ENCODE measurements at places on chromosomes 16 and 17.
A peak's percentile ranks its signal among the peaks of the same experiment; 100 is the strongest.

GRCh38 chr16:56864960-56865359, at the start of gene SLC12A3:
SLC12A3 (plus strand) TSS chr16:56865207; CDS start chr16:56865236, 29 bp downstream.
- no peak for DNase-seq

- DNase-seq: no peak
Measured at GRCh38 chr17:2175294-2175628, 120.4 kb downstream of the HIC1 start.

- no peak for DNase-seq
Measured at GRCh38 chr17:27912964-27913363, 19.8 kb upstream of the LYRM9 start.

GRCh38 chr17:1989135-1989534, 36.0 kb downstream of the RTN4RL1 start:
- DNase-seq: no peak

GRCh38 chr17:38882870-38883269, 13.0 kb downstream of the LASP1 start:
- DNase-seq: no peak

DNA sequence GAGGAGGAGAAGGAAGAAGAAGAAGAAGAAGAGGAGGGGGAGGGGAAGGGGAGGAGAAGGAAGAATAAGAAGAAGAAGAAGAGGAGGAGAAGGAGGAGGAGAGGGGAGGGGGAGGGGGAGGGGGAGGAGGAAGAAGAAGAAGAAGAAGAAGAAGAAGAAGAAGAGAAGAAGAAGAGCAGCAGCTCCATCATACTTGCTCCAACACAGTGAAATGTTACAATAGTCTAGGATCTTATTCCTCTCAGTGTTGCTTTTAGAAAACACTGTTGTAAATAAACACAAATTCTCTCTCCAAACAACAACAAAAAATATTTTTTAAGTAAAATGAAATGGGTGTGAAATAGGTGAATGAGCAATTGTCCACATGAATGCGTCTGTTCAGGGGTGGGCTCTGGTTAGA, 126.6 kb upstream of the KCNJ16 start:
- DNase-seq: no peak

GRCh38 chr17:57125406-57125805, 40.4 kb downstream of the AKAP1 start:
- DNase-seq: no peak

- no peak for DNase-seq
Measured at GRCh38 chr16:79469999-79470398, 130.5 kb downstream of the MAF start.

DNA sequence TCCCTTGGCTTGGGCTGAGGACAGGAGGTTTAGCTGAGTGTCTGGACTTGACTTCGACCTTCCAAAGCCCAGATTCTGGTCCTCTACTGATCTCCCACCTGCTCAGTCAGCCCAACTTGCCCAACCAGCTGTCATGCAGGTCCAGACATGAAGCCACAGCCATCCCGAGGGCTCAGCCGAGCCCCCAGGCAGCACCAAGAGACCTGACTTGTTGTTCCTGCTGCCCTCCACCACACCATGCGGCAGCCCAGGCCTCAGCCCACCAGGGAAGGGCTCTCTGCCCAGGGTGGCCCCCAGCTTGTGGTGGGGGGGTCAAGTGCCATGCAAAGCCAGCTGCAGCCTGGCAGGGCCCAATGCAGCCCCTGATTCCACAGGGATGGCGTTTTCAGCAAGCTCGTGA, 17.2 kb upstream of the CACNG4 start:
- no peak for DNase-seq

DNA sequence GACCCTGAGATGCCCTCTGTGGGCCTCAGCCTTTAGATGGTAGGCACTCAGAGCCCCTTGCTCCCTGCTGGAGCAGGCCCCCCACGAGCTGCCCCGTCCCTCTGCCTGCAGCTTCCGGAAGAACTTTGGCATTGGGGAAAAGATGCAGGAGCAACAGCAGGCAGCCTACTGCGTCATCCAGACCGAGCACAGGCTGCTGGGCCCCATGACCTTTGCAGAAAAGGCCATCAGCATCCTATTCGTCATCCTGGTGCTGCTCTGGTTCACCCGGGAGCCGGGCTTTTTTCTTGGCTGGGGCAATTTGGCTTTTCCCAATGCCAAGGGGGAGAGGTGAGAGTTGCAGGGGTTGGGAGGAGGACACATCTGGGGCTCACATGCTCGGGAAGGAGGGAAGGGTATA, 12.7 kb upstream of the FOXN1 start:
- DNase-seq: no peak

DNA sequence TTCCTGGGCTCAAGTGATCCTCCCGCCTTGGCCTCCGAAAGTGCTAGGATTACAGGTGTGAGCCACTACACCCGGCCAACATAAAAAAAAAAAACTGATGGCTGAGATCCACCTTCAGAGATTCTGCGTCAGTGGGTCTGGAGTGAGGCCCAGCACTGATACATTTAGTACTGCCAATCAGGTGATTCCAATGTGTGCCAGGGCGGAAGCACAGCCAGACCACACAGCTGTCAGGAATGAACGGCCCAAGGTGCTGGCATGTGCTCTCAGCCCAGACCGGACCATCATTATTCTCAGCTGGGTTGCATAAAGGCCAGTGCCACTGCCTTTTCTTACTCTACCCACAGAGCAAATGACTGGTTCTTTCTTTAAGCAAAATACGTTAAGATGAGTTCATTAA, 1.2 kb upstream of the BCO1 start:
- no peak for DNase-seq

- no peak for DNase-seq
Measured at GRCh38 chr17:15210247-15210646, 54.9 kb downstream of the PMP22 start.

- no peak for DNase-seq
Measured at GRCh38 chr17:50211249-50212120, 10.1 kb upstream of the COL1A1 start.

- DNase-seq: no peak
Measured at GRCh38 chr17:73541561-73541981, 102.7 kb downstream of the SDK2 start.

- no peak for DNase-seq
Measured at GRCh38 chr17:22462461-22462860, 770.1 kb downstream of the KCNJ18 start.

DNA sequence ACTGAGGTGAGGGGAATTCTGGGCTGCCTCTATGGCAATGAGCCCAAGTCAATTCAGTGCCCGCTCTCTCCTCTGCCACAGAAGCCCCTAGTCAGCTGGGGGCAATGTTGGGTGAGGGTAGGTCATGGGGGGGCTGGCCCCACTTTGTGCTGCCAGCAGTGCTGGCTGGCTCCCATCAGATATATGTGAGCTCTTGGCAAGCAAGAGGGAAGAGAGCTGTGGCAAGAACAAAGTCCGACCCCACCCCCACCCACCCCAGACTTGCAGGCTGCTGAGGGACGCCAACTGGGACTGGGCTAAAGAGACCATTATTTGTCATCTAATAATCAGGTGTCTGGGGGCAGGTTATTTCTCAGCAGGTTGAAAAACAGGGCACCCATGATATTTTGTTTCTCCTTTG, 89.4 kb downstream of the YPEL2 start:
- no peak for DNase-seq

GRCh38 chr16:10180771-10181163, 1.5 kb downstream of the GRIN2A start:
- DNase-seq: no peak

GRCh38 chr16:89099905-89100304, 6.3 kb downstream of the ACSF3 start:
- peak; percentile 30 for DNase-seq

DNA sequence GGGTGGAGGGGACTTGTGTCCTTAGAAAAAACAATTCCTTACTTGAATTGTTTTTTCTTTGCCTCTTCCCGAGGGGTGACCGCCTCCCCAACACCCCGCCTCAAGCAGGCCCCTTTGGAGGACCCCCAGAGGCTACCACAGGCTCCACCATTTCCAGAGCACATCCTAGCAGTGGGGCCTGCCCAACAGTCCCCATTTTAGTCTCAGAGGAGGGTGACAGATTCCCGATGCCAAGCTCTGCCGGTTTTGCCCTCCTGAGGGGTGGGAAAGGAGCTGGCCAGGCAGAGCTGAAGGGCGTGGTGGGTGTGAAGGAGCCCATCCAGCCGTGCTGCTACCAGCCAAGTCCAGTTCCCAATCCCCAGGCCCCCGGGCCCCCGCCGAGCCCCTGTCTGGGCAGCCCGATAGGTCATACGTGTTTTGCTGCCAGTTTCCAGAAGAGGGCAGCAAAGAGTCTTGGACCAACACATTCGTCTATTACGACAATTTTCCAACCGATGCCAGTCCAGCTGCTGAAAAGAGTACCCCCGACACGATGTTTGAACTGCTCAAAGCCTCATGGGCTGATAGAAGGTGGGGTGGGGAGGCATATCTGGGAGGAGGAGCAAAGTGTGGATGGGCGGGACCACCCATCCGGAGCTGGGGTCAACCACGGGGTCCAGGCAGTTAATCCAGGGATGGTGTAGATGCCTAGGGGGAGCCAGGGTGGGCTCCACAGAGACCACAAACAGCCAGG, 18.8 kb upstream of the GAA start:
- peak; percentile 52 for DNase-seq

GRCh38 chr17:38509772-38510420, 81.6 kb downstream of the ARHGAP23 start:
- DNase-seq: no peak

GRCh38 chr17:43625606-43626005, 36.1 kb downstream of the MEOX1 start:
- no peak for DNase-seq

DNA sequence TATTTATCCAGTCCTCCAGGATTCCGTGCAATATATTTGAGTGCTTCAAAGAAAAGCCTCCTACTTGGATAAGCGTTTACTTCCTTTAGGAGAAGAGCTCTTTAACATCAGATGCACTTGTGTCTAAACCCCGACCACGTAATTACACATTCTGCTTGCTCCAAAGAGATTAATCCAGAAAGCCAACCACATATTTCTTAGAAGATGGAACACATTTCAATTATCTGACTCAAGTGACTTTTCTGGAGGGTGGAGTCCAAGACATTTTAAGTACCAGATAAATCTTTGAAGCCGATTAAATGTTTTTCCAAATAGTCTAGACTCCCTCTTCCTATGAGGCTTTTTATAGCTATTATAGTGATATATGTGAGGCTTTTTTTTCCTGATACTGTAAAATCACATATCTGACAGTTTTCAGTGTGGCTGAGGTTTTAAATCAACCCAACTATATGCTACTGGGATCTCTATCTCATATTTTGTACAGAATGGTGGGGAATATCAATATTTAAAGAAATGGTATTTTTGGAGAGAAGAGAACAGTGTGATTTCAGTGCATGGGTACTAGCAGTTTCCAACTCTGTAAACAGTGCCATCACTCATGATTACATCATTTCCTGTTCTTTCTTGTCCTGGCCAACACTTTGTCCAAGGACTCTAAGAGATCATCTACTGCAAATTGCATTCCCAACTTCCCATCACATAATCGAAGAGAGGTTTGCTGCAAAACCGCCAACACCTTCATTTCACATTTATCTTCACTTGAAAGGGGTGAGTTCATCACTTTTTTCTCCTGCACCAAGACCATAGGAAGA, 192.4 kb upstream of the HSBP1 start:
- no peak for DNase-seq

- no peak for DNase-seq
Measured at GRCh38 chr16:1070084-1070863, 2.3 kb upstream of the SSTR5 start.
